ENCODE measurements at places on chromosomes 2 and 18.

DNA sequence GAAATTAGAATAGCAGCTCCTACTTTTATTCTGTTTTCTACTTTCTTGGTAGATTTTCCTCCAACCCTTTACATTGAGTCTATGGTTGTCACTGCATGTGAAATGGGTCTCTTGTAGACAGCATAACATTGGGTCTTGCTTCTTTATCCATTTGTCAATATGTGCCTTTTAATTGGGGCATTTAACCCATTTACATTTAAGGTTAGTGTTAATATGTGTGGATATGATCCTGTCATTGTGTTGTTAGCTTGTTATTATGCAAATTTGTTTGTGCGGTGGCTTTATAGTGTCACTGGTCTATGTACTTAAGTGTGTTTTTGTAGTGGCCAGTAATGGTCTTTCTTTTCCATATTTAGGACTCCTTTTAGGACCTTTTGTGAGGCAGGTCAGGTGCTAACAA, 276.9 kb upstream of the SPHKAP start:
- DNase-seq: no peak

GRCh38 chr18:45825258-45826044, at the start of gene SIGLEC15:
TSS of gene SIGLEC15 (plus strand) at chr18:45825675. CDS start at chr18:45825729, 54 bp downstream.
- DNase-seq: no peak

- DNase-seq: no peak
Measured at GRCh38 chr18:43158381-43158780, 42.9 kb upstream of the RIT2 start.

DNA sequence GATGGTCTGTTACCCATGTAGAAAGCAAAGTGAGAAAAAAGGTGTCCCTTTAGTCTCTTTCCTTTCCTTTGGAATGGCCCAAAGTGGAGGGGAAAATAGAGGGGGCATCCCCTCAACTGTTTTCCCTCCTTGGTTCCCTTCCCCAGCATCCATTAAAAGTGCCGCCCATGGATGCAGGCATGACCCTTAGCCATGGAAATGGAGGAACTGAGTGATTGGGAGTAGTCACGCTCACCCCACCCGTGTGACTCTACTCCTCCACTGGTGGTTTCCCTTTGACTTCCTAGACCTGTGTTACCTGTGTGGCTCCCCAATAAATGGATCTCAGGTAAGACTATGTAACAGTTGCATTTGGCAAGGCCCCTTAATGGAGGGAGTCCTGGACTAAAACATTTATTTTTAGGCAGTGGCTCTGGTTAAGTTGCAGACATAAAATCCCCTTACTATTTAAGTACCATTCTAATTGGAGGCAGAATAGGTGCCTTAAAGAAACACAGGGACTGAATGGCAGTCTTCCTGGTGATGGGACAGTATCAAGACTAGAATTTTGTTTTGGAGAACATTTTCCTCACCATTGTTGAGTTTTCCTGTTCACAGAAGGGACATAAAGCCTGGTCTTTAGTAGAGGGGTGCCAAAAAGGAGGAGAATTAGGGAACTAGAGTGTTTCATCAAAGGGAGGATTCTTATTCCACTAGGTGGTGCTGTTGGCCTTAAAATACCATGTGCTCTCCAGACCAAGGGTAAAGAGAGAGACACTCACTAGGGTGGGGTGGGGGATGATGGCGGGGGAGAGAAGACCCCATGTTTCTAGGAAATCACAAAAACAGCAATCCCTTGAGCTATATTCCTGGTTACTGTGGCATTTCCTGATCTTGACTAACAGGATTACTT, 25.7 kb upstream of the PLA2R1 start:
- no peak for DNase-seq

GRCh38 chr2:23510471-23510870, 125.5 kb downstream of the KLHL29 start:
- DNase-seq: no peak

- DNase-seq: no peak
Measured at GRCh38 chr2:23504591-23504990, 119.6 kb downstream of the KLHL29 start.

DNA sequence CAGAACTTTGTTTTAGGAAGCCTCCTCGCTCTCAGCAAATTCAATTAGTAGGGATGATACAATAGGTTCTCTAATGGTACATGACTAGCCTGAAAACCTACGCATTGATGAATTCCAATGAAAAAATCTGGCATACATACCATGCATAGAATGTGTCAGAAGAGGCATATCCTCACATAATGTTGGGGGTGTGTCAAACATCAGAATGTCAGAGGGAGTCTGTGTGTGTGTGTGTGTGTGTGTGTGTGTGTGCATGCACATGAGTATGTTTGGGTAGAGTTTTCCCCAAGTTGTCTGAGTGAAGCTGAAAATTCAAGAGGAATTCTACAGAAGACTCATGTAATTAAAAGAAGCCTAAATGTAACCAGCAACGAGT, 78.5 kb downstream of the FIGN start:
- no peak for DNase-seq

- DNase-seq: no peak
Measured at GRCh38 chr2:120862201-120863060, 126.8 kb downstream of the GLI2 start.

- DNase-seq: no peak
Measured at GRCh38 chr18:44370861-44371260, 309.8 kb upstream of the SETBP1 start.

GRCh38 chr18:50697509-50697908, 122.3 kb downstream of the MRO start:
- no peak for DNase-seq

GRCh38 chr18:57581301-57581934, 5.1 kb downstream of the FECH start:
- DNase-seq: no peak

- no peak for DNase-seq
Measured at GRCh38 chr2:153394247-153394646, 84.3 kb downstream of the RPRM start.

DNA sequence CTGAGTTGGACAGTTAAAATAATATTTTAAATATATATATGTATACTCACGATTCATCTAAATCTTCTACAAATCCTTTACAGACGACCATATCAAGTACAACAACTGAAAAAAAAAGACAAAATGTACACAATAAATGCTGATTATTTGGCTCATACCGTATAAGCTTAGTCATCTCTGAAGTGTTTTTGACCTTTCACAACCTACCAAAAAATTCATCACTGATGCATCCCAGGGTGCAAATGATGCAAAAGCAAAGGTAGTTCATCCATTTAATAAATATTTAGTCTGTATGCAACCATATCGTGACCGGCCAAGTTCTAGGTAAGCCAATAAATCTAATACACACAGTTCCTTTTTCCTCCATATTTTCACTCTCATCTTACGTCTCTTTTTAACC, 1.1 kb downstream of the TMX3 start:
- DNase-seq: no peak

- no peak for DNase-seq
Measured at GRCh38 chr2:166958986-166959481, 70.8 kb downstream of the XIRP2 start.

DNA sequence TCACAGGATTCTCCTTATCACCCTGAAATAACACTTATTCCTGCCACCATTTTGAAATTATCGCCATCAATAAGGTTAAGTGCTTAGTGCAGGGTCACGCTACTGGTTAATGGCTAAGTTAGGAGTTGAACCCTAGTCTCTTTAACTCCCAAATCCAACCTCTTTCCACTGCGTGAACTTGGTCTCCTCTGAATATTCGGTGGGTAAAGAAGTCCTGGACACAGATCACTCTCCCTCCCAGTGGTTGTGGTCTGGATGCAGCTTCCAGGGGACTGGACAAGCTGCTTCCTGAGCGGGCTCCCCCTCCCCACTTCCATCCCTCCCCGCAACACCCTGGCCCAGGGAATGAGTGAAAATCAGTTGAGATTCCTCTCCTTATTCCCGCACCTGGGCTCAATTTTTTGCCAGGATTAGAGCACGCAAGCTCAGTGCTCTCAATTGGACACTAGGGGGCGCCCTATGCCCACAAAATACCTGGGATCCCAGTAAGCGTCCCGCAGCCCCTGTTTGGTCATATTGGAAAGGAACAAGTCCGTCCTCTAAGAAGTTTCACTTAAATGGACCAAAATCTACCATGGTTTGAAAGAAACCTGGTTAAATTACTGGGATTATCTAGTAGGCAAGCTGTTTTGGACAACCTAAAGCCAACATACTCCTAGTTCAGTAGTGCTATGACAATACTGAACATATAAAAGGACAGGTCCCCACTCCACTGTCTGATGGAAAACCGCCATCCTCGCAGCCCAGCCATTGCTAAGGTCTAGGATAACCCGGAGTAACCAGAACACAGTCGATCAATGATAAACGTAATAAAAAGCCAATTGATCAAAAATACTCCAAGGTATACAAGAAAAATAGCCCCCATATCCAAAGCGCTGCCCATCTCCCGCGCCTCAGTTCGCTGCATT, 40.4 kb downstream of the DHRS9 start:
- DNase-seq: peak; percentile 43

- DNase-seq: no peak
Measured at GRCh38 chr18:26655525-26656430, 107.4 kb upstream of the KCTD1 start.

- no peak for DNase-seq
Measured at GRCh38 chr2:102313950-102314349, 2.6 kb downstream of the IL1RL1 start.

DNA sequence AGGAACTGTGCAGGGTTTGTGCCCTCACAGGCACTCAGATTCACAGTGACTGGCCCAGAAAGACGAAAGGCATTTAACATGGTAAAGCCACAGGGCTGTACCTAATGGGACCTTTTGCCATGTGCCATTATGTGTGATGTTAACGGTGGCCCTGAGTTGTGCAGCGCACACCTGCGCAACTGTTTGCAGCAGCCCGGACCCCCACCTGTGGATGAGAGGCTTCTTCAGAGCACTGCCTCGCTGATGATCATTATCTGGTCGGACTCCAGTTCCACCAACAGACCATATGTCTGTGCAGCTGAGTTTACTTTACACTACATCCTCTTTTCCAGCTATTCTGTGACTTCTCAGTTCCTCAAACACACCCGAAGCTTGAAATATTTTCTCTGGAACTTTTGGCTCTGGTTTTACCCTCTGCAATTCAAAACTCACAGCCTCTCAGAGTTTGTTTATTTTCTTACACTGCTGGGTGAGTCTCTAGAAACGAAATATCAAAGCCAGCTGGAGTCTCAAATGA, 35.6 kb upstream of the UBE2F start:
- no peak for DNase-seq

GRCh38 chr2:150392614-150393013, 94.9 kb downstream of the RND3 start:
- DNase-seq: no peak

- no peak for DNase-seq
Measured at GRCh38 chr18:44799382-44799906, 118.8 kb downstream of the SETBP1 start.

DNA sequence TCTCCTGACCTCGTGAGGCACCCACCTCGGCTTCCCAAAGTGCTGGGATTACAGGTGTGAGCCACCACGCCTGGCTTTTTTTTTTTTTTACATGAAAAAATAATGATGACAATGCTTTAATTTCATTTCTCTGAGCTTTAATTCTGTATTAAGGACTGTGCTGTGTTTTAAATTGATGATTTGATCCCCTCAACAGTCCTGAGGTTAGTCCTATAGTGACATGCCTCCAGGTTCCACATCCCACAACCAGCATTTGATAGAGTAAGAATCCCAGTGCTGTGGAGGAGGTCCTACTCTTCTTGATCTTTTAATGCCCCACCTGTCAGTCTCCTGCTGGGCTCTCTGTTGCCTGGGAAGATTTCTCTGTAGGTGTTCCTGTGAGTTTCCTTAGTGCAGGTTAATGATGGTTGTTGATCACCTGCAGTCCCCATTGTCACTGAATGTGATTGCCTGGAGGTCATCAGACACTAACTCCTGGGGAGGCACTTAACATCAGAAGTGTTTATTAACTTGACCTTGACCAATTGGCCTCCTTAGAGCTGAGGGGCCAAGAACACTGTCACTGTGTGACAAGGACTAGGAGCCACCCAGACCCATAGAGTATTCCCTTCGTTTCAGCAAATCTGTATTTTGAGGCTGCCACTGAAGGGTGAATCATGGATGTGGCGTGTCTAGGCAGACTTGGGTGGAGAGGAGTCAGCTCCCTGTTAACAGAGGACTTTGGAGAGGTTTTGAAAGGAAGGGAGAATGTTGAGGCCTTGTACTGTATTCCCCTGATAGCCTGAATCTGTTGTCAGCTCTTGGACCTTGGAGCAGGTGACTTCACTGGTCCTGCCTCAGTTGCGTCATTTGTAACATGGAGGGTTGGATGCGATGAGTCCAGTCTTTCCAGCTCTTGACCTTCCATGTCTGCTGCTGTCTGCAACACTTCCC, 11.5 kb downstream of the ASAP2 start:
- DNase-seq: no peak

- DNase-seq: no peak
Measured at GRCh38 chr2:232418466-232419244, 12.0 kb downstream of the ALPG start.

DNA sequence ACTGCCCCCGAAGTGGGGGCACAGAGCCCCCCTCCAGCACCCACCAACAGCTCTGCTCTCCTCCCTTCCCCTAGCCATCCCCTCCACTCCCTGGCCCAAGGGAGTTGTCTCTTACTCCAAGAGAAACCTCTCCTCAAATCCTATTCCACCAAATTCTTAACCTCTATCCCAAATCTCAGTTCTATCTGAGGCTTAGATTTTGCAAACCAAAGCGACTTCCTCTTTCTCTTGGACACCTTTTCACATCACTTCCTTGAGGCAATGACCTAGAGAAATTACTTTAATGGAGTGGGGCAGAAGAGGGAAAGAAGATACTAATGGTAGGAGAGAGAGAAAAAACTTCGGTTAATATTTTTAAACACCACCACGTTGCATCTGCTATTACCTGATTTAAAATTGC, 167.2 kb downstream of the SS18 start:
- DNase-seq: no peak

- no peak for DNase-seq
Measured at GRCh38 chr2:200051611-200051945, 96.2 kb downstream of the MAIP1 start.

GRCh38 chr2:30316408-30316807, 85.1 kb downstream of the LBH start:
- DNase-seq: no peak

GRCh38 chr2:204027091-204027490, 90.5 kb downstream of the ICOS start:
- DNase-seq: no peak

GRCh38 chr18:40437517-40437916, 1517.5 kb upstream of the PIK3C3 start:
- no peak for DNase-seq

- no peak for DNase-seq
Measured at GRCh38 chr18:49744376-49745008, 68.8 kb downstream of the ACAA2 start.

GRCh38 chr2:204024503-204024902, 87.9 kb downstream of the ICOS start:
- DNase-seq: no peak

- no peak for DNase-seq
Measured at GRCh38 chr18:62778976-62779869, 63.9 kb downstream of the PHLPP1 start.
